ENCODE measurements at places on chromosomes 1 and 21.

DNA sequence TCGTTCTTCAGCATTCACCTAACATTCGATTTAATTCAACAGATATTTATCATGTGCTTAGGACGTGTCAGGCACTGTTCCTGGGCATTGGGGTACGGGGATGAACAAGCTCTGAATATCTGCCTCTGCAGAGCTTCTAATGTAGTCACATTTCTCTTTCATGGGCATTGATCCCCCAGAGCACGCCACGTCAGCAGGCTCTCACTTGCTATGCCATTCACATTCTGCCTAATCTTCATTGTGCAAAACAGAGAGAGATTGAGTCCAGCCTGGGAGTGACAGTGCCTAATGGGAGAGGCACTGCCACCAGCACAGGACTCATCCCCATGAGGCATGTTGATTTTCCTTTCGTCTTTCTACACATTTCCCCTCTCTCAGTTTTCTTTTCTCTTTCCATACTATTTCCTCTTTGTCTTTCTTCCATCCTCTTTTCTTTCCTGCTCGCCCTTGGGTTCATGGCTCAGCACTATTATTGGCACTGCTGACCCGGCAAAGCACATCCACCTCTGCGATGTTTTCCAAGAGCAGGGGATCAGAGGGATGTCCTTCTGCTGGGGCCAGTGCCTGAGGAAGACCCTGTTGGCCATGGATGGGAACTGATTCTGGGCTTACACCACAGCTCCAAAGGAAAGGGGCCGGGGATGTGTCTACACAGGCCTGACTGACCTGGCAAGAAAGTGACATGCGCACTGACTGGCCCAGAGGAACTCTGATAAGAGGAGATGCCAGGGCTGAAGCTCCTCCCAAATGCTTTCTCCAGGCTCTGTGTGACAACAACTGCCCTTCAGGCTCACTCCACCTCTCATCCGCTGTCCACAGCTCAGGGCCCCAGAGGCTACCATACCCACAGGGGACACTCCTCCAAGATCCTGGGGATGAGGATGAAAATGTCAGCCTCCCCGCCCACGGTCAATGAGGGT lies 195.9 kb downstream of the TOMM20 start:
- no peak for DNase-seq

DNA sequence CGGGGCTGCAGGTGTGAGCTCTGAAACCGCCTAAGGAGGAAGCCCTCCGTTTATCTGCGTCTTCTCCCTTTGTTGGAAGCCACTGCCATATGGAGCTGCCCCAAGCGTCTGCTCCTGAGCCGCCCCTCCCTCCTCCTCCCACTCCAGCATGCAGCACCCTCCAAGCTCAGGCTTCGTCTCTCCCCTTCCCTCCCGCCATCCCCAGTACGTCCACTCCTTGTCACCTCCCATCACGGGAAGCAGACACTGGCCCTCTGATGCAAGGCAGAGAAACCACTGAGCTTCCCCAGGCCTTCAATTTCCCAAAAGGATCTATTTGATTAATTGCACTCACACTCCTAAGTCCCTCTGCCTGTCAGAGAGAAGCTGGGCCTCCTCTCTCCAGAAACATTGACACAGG lies 52.5 kb downstream of the NFASC start:
- DNase-seq = no peak

GRCh38 chr1:38376577-38376976 lies 330.0 kb upstream of the POU3F1 start:
- DNase-seq = no peak

GRCh38 chr1:91651243-91651642 lies 150.6 kb downstream of the CDC7 start:
- no peak for DNase-seq

- DNase-seq = no peak
These were observed 12.7 kb upstream of the CDK11B start for GRCh38 chr1:1671365-1672119.

DNA sequence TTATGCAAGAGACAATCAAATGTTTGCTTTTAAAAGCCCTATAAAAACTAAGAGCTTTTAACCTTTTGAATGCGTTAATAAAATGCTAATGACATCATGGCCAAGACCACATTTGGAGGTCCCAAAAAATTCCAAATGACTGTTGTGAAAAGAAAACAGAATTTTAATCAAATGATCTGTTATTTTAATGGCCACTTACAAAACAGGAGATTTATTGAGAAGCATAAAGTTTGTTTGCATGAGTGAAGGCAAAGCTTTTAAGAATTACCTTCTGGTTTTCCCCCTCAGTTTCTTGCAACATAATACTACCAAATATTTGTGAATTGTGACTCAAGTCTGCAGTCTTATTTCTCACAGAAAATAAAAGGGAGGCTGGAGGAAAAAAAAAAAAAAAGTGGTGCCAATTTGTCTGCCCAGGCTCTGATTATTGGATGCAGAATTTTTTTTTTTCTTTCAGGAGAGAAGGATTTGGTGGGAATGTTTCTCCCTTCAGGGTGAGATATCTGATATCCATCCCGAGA lies 60.7 kb downstream of the GORAB start:
- DNase-seq = no peak

DNA sequence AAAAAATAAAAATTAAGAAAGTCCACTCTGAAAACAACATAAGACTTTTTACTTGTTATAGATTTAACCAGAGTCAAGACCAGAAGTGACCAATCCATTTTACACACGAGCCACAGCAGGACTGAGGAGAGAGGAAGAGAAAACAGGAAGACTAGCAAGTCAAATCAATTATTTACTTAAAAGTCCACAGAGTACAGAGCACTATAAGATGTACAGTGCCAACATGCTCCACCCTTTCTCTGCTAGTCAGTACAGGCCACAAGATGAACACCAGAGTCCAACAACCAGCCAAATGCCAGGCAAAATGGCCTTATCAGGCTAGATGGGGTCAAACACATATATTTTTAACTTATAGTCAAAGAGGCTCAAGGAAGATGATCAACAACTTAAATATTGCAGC lies 19.5 kb downstream of the LUZP1 start:
- no peak for DNase-seq

- no peak for DNase-seq
These were observed 59.6 kb downstream of the SELENOF start for GRCh38 chr1:86854352-86854751.

DNA sequence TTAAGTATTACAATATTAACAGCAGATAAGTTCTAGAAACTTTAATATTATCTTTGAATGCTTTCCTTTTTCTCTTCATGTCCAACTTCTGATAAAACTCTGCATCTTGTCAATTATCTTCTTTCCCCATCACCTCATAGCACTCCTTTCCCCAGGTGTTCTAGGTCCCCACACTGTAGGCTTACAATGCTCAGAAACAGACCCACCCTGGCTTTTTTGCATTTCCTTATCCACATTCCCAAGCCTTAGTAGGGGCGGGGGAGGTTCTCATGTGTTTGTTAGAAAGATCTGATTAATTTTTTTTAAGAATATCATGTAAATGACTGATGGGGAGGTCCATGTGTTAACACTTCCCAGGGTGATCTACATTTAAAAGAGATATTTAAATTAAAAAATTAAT lies 63.9 kb downstream of the PLPPR4 start:
- DNase-seq = no peak

DNA sequence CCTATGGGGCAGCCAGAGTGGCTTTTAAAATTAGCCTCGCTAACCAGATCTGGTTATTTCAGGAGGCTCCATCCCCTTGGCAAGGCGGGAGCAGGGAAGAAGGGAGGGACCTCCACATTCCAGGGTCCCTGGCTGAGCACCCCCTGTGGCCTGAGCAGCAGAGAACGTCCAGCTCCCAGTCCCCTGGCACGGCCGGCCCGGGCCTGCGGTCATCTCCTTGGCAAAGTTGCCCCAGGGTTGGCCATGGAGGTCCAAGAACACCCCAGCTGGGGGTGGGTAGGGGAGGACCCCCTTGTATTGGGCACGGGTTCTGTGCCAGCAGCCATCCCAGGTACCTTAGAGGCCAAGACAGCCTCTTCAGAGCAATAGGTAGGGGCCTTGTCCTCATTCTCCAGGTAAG lies 75.9 kb downstream of the RAP1GAP start:
- no peak for DNase-seq

DNA sequence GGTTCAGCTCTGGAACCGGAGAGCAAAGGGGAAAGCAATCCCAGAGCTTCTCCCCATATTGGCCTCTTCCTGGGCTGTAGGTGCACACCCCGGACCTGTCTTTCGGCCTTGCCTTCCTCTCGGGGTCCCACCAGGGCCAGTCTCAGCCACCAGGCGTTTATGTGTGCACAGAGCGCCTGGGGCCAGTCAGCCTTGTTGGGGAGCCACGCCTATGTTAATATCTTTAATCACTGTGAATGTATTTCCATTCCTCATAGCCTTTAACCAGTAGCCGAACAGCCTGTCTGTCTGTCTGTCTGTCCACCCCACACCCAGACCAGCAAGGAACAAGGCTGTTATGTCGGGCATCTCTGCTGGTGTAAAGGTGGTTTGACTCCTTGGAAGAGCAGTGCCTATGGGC lies 18.8 kb downstream of the KCNC4 start:
- no peak for DNase-seq

- no peak for DNase-seq
These were observed 3.4 kb downstream of the PODN start for GRCh38 chr1:53065391-53065790.

DNA sequence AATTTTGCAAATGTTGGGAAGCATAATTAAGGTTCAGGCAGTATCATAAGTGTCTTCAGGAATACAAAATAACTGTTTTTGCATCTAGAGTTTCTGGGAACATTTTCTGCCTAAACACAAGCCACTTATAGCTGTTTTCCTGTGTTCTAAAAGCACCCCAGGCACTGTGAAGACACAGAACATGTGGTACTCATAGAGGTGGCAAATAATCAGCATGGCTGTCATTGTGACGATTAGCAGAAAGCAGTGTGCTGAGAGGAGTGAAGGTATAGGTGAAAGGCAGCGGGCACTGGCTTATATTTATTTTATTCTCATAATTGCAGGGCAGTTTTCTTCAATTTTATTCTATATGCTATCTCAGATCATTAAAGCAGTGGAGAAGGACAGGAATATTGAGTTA lies 119.6 kb downstream of the LRRC53 start:
- DNase-seq = no peak

- no peak for DNase-seq
These were observed 10.4 kb downstream of the JUN start for GRCh38 chr1:58773406-58773840.

GRCh38 chr1:85611425-85611824 lies 30.9 kb downstream of the CCN1 start:
- DNase-seq = no peak

Data from activated gamma-delta T cell treated with Interleukin-2 at 50 U/mL for 16 hours (primary cell).